Activated gamma-delta T cell (primary cell): ENCODE measurements at places on chromosomes 3 and 15.

DNA sequence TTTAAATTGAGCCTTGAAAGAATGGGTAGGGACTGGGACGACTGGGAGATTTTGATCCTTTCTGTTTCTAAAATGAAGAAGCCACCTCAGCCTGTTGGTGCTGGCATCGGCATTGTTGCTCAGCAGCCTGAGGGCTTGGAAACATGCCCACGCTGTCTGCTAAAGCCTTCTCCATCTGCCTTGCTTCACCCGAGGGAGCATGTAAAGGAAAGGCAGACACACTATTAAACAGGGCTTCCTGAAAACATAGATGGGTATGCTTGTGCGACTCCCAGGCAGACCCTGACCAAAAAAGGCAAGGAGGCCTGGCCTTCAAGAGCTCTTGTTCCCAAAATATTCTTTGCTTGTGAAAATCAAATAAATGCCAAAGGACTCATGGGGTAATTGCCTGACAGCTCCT, 84.2 kb upstream of the SLC4A7 start:
- DNase-seq = no peak

GRCh38 chr15:36334059-36334458, 245.4 kb upstream of the CDIN1 start:
- DNase-seq = no peak

GRCh38 chr3:127089486-127090145, 103.3 kb upstream of the PRR23E start:
- DNase-seq = no peak

DNA sequence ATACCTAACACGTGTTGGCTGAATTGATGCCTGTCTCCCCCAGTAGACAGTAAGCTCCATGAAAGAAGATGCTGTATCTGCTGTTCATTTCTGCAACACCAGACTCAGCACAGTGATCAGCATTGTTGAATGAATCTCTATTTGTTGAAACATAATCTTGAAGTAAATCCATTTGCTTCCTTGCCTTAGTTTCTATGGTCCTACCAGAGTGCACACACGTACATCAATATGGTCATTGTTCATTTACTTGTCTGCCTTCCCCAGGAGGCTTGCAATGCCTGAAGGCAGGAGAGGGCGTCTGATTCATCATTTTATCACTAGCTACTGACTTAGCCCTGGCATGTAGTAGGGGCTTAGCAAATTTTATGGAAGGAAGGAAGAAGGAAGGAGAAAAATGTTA, 19.2 kb downstream of the RBP2 start:
- DNase-seq = no peak

DNA sequence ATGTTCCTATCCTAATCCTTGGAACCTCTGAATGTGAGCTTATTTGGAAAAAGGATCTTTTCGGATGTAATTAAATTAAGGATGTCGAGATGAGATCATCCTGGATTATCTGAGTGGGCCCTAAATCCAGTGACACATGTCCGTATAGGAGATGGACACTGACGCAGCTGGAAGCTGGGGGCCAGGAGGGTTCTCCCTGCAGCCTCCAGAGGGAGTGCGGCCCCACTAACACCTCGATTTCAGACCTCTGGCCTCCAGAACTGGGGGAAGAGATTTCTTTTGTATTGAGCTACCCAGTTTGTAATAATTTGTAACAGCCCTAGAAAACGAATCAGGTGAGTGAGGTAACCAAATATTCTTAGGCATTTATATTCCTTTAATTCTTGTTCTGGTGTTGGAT, 2.5 kb downstream of the DNAJB8 start:
- DNase-seq = no peak

DNA sequence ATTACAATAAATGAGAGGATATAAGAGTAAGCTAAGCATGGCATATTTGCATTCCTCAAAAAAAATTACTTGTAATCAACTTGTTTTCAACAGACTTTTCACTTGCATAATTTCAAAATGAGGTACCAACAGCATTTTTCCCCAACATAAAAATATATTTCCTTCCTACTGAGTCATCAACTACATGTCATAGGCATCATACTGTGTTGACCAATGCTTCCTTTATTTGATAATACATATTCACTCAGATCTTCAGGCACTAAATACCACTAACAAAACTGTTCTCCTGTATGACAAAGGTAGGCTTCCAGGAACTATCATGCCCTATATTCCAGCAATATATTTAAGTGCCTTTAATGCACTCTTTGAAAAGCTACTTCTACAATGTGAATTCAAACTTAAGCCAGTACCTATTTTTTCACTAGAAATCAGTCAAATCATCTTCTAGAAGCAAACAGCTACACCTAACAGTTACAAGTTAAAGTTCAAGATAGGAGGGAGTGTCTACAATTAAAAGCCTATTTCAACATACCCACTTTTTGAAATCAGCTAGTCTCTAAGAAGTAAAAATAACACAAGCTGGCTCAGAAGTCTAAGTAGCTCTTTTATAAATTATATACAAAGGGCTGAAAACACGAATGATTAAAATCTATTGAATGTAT, 11.3 kb downstream of the ADAM10 start:
- DNase-seq = no peak

GRCh38 chr3:85576091-85576690, 617.4 kb downstream of the CADM2 start:
- no peak for DNase-seq

GRCh38 chr3:183261151-183261724, 8.2 kb downstream of the B3GNT5 start:
- DNase-seq = no peak

GRCh38 chr3:69186575-69187093, 64.2 kb upstream of the LMOD3 start:
- DNase-seq = no peak

- no peak for DNase-seq
Measured at GRCh38 chr3:146505516-146505915, 36.2 kb upstream of the PLSCR2 start.

GRCh38 chr3:46674031-46674845, 19.2 kb downstream of the ALS2CL start:
- no peak for DNase-seq

GRCh38 chr15:35757765-35758164, 211.8 kb upstream of the DPH6 start:
- no peak for DNase-seq
